Stimulated activated CD4-positive, alpha-beta T cell treated with anti-CD3 and anti-CD28 coated beads, Interleukin-1b, Interleukin-23, amount 100 ng/mL, for 24 hours (primary cell): ENCODE measurements at places on chromosomes 2 and 18.

- DNase-seq = peak; percentile 59
Measured at GRCh38 chr18:55589625-55590291, 1.8 kb upstream of the TCF4 start.

- no peak for DNase-seq
Measured at GRCh38 chr2:25398534-25398933, 56.8 kb upstream of the DNMT3A start.

DNA sequence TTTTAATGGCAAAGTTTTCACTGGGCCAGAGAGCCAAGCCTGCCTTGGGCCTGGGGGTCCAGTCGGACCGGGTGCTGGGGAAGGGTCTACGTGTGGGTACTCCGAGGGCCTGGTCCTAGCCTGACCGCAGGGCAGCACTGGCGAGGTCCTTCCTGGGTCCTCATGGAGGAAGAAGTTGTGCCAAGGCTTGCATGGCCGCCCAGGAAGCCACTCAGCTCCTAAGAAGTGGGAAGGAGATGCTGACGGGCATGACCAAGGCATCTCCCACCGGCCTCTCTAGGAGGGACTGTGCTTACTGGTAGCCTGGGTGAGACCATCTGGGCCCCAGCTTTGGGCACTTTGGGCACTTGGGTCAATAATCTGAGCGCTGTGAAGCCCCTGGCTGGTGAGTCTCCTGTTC, 22.6 kb downstream of the CIB4 start:
- DNase-seq = no peak

DNA sequence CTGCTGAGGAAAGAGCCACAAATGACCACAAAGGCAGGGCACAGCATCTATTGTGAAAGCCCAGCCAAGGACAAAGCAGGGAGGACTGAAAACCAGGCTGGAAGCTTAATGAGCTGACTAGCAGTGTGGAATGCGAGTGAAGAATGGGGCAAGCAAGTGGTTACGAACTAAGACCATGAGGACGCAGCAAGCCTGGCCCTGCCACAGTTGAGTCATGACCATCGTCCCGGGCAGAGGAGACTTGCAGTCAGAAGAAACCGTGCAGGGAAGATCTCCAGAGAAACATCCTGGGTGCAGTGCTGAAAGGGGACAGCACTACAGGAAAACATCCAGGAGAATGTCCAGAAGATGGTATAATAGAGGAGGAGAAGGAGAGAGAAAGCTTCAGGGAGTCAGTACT, 120.5 kb upstream of the GYPC start:
- DNase-seq = no peak

GRCh38 chr2:178110681-178111080, 1.6 kb upstream of the RBM45 start:
- no peak for DNase-seq

DNA sequence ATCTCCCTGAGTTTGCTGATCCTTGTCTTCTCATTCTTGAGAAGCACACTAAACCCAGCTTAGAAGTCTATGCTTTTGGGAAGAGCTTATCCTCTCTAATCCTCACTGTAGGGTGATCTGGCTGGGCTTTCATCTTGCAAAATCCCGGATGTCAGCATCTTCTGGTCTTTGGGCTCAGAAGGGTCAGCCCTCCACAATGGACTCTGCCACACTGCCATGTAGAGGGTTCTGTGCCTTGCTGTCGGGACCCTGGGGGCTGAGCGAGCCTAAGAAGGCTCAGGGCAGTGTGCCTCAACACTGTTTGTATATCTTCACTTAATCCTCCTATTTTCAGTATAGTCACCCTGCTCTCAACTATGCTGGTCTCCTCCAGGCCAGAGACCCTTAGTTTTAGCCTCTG, 102.3 kb downstream of the TGIF1 start:
- DNase-seq = no peak

DNA sequence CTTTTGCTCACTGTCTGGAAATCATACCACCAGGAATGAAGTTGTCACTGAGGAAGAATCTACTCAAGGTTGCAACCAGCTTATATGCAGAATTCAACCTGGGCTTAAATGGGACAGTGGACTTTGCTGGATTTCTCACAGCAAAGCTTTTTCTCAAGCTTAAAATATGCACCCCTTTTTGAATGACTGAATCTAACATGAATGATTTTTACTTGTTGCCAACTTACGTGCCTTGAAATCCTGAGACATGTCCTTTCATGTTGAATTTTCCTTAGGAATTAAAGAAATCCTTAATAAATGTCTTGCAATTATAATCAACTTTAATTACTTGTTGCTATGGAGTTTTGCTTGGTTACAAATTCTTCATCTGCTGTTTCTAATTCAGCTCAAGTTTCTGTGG, 57.4 kb downstream of the SPP2 start:
- no peak for DNase-seq

DNA sequence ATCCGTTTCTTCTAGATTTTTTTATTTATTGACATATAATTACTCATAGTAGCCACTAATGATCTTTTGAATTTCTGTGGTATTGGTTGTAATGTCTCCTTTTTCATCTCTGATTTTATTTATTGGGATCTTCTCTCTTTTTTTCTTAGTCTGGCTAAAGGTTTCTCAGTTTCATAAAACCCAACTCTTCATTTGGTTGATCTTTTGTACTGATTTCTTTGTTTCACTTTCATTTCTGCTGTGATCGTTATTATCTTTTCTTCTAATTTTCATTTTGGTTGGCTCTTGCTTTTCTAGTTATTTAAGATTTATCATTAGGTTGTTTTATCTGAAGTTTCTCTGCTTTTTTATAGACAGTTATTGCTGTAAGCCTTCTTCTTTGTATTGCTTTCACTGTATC, 463.6 kb upstream of the CRIM1 start:
- DNase-seq = no peak

- DNase-seq = no peak
Measured at GRCh38 chr2:219525533-219526232, 11.4 kb downstream of the ASIC4 start.

DNA sequence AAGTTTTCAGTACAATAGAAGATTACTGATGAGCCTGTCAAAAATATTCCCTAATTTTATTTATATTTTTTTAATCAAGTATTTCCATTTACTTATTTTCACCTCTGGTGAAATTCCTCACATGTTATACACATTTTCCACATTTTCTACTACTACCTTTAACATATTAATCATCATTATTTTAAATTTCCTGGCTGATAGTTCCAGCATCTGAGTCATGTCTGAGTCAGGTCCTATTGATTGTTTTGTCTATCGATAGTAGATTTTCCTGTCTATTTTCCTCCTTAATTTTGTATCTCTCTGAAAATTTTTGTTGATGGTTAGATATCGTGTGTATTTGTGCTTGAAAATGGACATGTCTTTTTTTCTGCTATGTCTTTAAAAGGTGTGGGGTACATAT, 211.8 kb upstream of the DSEL start:
- no peak for DNase-seq

DNA sequence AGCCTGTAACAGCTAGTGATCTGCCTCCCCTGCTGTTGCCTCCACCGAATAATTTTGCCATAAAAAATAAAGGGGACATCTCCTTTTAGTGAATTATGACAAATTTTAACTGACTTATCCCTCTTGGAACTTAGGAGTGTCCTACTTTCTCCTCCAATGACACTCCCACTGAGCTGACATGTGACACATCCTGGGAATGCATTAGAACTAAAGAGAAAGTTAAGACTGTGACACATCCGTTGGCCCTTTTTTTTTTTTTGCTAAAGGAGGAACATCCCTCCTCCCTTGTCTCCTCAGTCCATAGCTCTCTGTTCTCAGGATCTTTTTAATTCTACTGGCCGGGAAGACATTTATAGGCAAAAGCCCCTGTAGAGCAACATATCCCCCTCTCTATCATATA, 268.2 kb downstream of the NRXN1 start:
- no peak for DNase-seq

- DNase-seq = no peak
Measured at GRCh38 chr18:23793985-23794867, 105.0 kb downstream of the LAMA3 start.

GRCh38 chr2:184577743-184578142, 20.6 kb upstream of the ZNF804A start:
- DNase-seq = no peak

- no peak for DNase-seq
Measured at GRCh38 chr2:150133623-150134022, 353.8 kb downstream of the RND3 start.

- DNase-seq = no peak
Measured at GRCh38 chr2:235739704-235740415, 246.0 kb downstream of the AGAP1 start.

DNA sequence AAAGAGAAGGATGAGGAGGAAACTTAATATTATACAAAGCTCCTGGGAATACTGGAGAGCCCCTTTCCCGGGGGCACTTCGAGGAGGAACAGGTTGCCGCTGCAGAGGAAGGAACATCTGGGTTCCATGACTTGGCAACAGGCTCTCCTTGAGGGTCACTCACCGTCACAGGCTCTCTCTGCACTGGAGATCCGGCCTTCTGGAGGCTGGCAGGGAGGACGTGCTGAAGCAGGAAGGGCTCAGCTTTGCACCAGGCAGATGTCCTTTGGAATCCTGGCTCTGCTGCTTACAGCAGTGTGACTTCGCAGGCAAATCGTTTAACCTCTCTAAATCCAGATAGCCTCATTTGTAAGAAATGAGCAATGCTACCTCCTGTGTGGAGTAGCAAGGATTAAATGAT, 2.9 kb upstream of the DPYSL5 start:
- DNase-seq = no peak

DNA sequence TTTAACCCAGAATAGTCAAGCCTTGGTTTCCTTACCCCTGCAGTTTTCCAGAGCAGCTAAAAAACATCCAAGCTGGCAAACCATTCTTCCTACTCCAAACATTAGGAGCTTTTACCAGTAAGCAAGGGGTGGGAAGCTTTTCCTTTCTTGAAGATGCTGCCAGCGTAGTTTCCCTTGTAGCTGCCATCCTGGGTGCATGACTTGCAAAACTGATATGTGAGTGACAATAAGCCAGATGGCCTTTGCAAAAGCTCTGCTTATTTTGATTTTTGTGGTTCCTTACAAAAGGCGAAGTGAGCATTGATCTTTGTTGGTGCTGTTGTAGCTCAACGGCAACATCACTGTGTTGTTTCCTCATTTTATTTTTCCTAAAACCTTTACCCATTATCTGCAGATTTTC, 138.8 kb downstream of the WDSUB1 start:
- DNase-seq = no peak

- DNase-seq = no peak
Measured at GRCh38 chr18:8750954-8751415, 45.6 kb downstream of the MTCL1 start.

GRCh38 chr2:65064728-65065552, 8.7 kb downstream of the CEP68 start:
- no peak for DNase-seq

GRCh38 chr2:152062125-152063091, 36.4 kb downstream of the CACNB4 start:
- DNase-seq = no peak

GRCh38 chr2:67797801-67798540, 264.8 kb downstream of the C1D start:
- DNase-seq = no peak

GRCh38 chr2:22628906-22629305, 756.1 kb upstream of the KLHL29 start:
- DNase-seq = no peak

DNA sequence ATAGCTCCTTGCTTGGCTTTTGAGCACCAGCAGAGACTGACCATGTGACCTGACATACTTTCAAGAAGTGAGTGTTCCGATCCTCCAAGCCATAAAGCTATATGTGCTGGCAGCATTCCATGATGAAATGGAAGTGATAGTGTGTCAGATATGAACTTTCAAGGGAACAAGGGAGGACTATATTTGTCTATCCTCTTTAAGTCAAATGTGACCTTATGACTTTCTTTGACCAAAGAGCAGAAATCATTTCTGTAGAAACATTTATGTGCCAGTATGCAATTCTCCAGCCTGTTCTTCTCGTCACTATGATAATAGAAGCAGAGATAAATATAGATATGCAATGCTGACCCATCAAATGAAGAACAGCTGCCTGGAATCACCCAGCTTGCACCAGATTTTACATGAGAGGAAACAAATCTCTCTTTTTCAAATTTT, 14.4 kb downstream of the HYCC2 start:
- no peak for DNase-seq

- DNase-seq = no peak
Measured at GRCh38 chr18:64399566-64399965, 250.7 kb upstream of the LINC00305 start.

GRCh38 chr18:22185771-22186386, 16.5 kb downstream of the GATA6 start:
- no peak for DNase-seq

GRCh38 chr2:193141-193671, 70.6 kb downstream of the SH3YL1 start:
- DNase-seq = no peak

DNA sequence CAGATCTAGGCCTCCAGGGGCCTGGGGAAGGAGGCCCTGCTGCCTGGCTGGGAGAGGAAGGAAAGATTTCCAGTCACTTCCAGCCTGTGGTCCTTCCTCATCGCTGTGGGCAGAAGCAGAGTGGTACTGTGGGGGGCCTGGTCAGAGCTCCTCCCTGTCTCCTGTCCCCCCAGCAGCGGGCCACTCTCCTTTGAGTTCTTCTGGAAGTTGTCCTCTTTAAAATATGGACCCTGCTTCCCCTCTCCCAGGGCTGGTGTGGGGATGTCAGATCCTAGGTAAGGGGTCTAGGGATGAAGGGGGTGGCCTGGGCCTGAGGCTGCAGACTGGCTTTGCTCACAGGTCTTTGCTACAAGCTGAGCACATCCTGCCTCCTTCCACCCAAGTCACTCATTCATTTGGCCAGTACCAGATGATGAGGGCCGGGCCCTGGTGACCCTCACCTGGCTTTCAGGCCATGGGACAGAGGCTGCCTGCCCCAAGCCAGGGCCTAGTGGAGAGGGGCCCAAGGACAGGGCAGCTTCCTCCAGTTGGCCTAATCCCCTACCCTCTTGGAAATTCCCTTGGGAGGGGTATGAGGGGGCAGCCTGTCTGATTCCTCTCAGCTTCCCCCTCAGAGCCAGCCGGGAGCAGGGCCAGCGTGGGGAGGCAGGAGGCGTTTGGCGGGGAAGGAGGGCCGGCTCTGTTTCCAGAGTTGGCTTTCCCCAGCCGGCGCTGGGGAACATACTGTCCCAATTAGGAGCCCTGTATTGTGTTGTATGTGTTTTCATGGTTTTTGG, 231.9 kb downstream of the DYSF start:
- no peak for DNase-seq

- DNase-seq = no peak
Measured at GRCh38 chr2:64354857-64355680, 98.9 kb upstream of the LGALSL start.

DNA sequence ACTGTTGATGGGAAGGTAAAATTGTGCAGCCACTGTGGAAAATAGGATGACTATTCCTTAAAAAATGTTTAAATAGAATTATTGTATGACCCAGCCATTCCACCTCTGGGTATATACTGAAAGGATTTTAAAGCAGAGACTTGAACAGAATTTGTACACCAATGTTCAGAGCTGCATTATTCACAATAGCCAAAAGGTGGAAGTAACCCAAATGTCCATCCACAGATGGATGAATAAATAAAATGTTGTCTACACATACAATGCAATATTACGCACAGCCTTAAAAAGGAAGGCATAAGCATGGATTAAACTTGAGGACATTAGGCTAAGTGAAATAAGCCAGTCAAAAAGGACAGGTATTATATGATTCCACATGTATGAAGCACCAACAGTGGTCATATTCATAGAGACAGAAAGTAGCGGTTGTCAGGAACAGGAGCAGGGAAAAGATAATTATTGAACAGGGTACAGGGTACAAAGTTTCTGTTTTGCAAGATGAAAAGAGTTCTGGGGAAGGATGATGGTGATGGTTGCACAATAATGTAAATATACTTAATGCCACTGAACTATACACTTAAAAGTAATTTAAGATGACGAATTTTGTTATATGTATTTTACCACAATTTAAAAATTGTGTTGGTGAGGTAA, 39.4 kb downstream of the EVA1A start:
- DNase-seq = no peak
